ENCODE measurements at places on chromosomes 11 and 22.

DNA sequence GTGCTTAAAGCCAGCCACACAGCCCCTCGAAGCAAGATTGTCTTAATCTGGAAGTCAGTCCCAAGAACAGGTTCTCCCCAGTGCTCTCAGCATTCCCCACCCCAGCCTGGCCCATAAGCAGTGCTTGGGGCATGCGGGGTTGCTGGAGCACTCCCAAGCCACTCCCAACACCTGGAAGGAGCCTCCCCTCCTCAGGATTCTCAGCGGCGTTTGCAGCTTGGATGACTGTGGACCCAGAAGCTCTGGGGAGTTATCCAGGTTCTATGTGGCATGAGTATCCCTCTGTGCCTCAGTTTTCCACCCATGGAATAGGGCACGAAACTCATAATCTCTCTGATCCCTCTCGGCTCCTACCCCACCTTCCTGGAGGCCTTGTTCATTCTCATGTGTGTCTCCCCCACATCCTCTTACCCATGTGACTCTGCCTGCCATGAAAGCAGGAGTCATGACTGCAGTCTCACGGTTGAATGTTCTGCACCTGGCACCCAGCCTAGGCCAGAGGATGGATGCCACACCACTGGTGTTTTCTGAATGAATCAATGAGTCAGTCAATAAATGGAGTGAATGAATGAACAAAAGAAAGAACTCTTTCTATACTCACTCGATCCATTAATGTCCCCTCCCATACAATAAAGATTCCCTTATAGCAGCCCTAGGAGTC is 33.4 kb upstream of the WNT7B start:
- DNase-seq = no peak

DNA sequence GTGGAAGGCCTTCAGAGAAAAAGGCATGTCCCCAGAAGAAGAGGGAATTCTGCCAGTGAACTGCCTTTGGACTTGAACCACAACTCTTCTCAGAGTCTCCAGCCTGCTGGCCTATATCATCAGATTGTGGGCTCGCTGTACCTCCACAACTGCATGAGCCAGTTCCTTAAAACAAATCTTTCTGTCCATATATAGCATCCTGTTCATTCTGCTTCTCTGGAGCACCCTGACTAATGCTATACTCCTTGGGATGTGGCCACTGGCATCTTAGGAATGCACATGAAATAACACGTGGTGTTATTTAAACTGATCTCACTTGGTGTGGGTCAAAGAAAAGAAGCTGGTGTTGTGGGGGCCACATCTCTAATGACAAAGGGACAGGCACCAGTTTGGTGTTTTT is 58.3 kb upstream of the VSTM5 start:
- no peak for DNase-seq

GRCh38 chr11:45968901-45969300 is 46.4 kb downstream of the LARGE2 start:
- no peak for DNase-seq

GRCh38 chr11:57942808-57943207 is 80.9 kb upstream of the OR9Q1 start:
- no peak for DNase-seq

DNA sequence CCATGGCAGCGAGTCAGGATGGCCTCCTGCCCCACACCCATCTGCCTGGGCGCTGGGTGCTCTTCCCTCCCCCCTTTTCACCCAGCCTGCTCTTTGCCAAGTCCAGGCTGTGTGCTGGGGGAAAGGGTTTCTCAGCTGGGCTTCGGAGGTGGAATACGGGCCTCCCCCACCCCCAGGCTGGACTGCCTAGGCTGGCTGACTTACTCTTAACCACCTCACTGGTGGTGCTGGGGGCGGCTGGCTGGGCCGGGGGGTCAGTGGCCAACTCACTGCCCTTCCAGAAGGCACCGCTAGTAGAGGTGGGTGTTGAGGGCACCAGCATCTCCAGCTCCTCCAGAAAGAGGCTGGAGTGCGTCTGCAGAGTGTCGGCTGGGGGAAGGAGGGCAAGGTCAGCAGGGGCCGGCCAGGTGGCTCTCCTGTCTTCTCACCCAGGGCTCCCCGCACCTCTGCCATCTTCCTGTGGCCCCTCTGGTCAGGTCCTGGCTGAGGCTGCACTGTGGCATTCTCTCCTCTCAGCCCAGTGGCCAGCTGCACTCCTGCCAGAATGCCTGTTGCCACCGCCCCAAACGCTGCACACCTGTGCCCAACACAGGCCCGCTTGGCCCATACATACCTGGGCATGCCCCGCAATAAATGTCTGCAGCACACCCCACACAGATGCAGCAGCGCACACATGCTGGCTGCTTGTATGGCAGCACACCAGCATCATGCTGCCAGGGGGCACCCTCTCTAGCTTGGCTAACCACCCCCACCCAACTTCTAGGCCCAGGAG is 9.7 kb downstream of the PITPNM1 start:
- DNase-seq = no peak

GRCh38 chr22:38873469-38874411 is 1.7 kb upstream of the CBX6 start:
- DNase-seq = peak; percentile 76

DNA sequence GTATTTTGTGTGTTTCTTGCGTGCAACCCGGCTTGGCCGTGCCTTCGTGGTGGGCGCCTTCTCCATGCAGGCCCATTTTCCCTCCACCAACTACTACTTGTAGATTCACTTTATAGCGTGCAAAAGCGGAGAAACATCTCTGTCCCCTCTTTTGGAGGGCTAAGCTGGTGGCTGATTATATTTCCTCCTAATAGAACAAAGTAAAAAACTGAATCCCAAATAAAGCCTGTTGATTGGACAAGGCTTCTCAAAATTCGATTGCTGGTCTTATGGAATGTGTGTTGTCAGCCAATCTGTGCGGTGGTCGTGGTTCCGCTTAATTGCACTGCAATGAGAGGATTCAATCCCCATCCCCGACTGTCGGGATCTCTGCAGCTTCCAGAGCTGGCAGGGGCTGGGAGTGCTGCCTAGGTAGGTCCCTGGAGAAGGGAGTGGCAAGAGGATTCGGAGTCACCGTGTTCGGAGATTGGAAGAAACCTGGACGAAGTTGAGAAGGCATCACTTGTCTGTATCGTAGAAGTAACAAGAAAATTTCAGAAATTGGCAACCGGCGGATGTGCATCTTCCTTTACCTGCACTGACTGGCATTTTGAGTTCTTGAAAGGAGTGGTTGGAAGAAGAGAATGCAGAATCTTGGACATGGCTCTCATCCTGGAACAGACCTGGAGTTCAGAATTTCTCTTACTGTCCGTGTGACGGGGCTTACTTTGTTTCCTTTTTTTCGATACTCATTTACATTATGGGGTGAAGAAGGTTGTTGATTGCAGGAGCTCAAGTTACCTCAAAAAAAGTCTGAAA is 1.1 kb downstream of the HMGXB4 start:
- no peak for DNase-seq

DNA sequence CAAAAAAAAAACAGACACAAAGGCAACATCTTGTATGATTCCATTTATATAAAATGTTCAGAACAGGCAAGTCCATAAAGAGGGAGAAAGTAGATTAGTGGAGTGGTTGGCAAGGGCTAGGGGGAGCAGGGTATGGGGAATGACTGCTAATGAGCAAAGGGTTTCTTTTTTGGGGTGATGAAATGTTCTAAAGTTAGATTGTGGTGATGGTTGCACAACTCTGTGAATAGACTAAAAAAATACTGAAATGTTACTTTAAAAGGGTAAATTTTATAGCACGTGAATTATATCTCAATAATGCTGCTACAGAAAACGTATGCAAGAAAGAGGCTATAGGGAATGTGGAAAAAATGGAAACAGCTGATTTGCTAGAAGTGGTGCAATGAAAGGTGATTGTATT is 155.1 kb downstream of the TENM4 start:
- no peak for DNase-seq

- DNase-seq = no peak
Measured at GRCh38 chr22:36285545-36285944, 32.6 kb downstream of the APOL1 start.

DNA sequence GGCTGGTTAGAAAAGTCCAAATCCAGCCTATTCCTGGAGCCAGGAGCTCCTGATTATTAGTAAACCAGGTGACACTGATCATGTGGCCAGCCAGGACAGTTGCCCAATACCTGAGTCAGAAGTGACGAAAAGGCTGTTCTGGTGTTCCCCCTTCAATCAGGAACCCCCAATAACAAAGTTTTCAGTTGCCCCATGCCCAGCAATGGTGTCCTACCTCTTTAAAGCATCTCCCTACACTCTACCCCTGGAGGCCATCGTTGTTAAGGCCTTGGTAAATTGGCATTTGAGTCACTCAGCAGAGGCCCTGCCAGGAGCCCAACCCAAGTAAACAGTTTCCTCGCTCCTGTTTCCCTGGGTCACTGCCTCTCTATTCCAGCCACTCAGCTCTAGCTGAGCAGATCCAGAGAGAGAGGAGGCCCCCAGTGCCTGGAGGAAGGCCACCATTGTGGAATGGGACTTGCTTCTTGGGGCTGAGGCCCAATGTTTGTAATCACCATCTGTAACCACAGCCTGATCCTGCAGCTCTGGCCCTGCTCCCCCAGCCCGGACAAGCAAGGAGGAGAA is 25.0 kb downstream of the ARHGAP1 start:
- no peak for DNase-seq

DNA sequence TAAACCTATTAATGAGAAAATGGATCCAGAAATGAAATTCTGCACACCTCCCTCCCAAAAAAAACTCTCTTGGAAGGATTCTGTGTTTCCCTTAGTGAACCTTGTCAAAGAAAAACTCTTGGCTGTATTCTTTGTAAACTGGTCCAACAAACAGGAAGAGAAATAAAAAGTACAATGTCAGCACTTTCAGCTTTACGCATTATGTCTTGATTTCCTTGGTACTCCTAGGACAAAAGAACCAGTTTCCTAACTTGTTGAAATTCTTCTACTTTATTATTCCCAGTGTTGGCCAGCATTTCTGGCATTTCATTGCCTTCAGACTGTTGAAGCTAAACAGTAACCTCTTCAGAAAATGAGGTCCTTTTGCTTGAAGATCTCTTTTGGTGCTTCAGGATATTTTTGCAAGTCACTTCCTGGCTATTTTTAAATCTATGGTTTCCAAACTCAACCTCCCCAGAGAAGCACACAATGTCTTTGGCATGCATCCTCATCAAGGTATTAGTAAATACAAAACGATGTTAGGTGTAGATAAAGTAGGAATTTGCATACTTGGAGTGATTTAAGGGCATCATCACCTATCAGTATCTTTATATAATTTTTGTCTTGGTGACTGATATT is 342.7 kb downstream of the AASDHPPT start:
- DNase-seq = no peak

GRCh38 chr22:20887375-20887774 is 28.6 kb downstream of the SNAP29 start:
- DNase-seq = no peak

- no peak for DNase-seq
Measured at GRCh38 chr22:46378426-46379065, 43.0 kb downstream of the TRMU start.

- no peak for DNase-seq
Measured at GRCh38 chr11:35751664-35752061, 89.1 kb downstream of the TRIM44 start.

DNA sequence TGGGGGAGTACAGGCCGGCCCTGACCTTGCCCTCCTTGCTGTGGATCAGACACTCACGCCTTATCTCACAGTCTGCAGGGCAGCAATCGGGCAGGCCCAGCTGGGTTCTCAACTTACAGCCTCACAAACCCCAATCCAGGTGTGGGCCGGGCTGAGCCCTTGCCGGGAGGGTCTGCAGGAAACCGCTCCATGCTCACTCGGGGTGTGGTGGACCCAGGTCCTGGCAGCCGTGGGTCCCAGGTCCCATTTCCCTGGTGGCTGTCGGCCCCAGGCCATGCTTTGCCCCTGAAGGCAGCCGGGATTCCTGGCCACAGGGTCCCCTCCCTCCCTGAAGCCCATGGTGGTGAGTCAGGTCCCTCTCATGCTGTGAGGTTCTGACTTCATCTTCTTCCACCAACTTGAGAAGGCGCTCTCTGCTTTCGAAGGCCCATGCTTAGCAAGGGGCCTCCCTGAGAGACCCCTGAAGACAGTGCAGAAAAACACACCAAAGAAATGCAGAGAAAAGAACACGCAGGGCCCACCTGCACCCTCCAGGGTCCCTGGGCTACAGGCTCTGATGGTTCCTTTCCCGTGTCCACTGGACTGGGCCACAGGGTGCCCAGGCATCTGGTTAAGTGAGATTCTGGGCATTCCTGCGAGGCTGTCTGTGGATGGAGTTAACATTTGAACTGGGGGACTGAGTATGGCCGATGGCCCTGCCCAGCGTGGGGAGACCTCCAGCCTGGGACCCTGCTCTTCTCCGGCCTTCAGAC is 588.2 kb downstream of the BRD1 start:
- no peak for DNase-seq

DNA sequence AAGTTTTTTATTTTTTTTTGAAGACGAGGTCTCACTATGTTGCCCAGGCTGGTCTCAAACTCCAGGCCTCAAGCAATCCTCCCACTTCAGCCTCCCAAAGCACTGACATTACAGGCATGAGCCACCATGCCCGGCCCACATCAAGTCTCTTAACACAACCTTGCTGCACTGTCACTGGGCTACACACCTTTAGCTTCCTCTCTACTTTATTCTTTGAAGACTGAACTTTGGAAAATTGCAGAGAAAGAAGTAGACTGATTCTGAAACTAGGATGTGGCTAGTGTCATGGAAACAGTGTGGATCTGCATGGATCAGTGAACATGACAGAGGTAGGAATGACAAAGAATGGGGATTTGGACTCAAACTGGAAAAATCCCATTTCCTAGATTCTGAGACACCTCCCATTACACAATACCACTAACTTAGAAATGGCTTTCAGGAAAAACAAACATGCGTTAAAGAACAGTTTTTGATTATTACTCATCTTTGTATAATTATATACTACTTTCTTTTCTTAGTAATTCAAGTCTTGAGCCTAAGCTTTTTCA is 99.6 kb upstream of the SPON1 start:
- no peak for DNase-seq

DNA sequence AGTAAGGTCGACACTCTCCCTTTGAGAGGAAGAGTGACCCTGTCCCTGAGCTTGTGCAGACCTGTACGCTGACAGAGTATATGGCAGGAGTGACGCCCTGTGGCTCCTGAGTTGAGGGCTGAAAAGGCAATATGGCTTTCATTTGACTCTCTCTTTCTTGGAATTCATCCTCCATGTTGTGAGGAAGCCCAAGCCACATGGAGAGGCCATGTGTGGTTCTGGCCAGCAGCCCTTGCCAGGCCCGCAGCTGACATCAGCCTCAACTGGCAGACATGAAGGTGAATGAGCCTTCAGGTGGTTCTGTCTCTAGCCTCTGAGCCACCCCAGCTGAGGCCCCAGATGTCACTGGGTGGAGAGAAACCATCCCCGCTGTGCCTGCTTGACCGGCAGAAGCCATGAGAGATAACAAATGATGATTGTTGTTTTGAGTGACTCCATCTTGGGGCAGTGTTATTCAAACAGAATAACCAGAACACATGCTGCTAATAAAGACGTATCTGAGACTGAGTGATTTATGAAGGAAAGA is 31.9 kb downstream of the SMIM38 start:
- no peak for DNase-seq

DNA sequence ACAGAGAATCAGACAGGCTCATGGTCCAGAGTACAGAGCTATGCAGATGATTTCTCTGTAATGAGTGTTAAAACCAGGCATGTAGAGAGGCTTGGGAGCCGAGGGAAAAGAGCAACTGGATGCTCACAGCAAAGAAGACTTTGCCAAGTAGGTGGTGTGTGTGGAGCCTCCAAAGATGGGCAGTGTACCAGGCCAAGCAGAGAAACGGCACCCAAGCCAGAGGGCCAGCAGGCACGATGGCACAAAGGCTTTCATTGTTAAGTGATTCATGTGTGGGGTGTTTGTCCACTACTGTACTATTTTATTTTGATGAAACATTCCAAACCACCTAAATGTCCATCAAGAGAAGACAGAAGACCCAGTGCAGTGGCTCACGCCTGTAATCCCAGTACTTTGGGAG is 11.1 kb downstream of the RANGAP1 start:
- no peak for DNase-seq
